ENCODE measurements at places on chromosomes 6 and 20.

DNA sequence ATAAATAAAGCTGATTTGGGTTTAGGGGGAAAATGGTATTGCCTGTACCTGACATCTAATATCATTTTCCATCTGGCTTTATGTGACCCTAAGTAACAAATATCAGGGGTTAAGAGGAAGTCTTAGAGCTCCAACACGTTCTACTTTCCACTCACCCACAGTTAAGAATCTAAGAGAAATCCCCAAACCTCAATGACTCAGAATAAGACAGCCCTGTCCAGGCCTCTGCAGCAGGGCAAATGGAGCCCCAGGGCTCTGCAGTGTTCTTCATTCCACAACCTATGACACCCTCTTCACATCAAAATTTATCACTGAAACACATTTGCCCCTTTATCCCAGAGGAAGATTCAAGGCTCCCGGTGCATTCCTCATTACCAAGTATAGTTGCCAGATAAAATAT is 20.3 kb upstream of the TENT5A start:
- ATAC-seq: peak; percentile 90

- no peak for ATAC-seq
Measured at GRCh38 chr20:6882561-6883291, 115.2 kb downstream of the BMP2 start.

- no peak for ATAC-seq
Measured at GRCh38 chr20:3258429-3258828, 19.4 kb upstream of the SLC4A11 start.

DNA sequence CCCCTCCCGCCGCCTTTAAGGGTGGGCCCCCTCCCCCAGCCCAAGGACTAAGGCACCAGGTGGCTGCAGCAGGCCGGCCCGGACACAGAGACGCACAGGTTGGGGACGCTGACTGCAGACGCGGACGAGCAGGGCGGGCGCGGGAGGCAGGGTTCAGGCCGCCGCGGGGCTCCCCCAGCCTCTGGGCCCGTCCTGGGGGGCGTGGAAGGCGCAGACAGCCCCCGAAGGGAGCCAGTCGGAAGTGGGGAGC is 9.3 kb downstream of the DUSP15 start:
- ATAC-seq: peak; percentile 46

- no peak for ATAC-seq
Measured at GRCh38 chr6:149006671-149007070, 259.8 kb downstream of the UST start.

GRCh38 chr6:4352322-4352669 is 216.9 kb upstream of the ECI2 start:
- no peak for ATAC-seq

DNA sequence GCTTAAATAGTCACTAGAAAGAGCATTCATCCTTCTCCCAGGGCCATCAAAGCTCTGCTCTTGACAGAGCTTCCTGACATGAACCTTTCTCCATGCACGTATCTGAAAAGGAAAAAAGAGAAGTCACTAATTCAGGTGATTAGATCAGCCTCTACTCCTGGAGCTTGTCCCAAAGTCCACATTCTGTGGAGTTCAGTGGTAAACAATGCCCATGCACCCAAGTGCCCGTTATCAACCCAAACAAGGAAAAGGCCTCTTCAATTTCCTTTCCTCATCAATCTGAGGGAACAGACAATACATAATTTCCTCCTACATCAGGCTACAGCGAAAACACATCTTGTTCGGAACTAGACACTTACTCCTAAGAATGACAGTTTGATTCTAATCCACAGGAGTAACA is 129.2 kb upstream of the PCSK2 start:
- no peak for ATAC-seq

DNA sequence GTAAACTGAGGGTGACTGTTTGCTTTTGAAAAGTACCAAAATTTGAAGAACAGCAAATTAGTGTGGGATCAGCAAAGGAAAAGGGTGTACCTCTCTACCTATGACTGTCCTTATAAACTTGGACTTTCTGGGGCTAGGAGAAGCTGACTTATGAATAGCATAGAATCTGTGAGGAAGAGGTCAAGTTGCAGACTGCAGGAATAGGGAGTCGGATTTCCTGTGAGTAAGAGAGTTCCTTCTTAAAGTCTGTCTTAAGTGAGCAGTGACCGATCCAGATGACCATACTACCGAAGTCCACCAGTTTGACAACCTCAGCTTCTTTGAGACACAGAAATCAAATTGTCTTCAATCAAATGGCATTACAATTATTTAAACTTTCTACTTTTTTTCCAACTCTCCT is 708.7 kb downstream of the UTRN start:
- no peak for ATAC-seq

DNA sequence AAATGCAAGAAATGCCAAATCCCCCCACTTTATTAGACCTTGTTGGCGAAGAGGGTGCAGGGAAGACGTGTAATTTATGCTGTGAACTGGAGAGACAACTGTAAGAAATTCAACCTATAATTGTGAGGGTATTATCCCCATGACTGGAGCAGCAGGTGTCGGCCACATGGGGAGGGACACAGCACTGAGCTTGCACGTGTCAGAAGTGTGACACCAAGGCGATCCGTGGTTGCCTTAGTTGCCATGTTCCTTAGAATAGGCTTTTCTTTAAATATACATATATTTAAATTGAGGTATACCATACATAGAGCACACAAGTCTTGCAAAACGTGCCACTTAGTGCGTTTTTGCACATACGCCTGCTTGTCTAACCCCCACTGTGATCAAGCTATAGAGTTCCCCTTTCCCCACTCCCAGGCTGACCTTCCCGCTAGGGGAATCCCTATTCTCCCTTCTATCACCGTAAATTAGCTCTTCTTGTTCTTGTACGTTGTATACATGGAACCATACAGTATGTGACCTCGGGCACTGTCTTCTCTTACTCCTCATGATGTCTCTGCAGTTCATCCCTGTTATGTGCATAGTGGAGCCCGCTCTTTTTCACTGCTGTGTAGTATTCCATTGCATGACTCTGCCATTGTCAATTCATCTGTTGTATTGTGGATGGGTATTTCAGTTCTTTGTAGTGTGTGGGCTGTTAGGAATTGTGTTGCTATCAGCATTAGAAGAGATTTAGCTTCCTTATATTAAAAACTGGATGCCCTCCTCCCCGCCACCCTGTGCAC is 81.6 kb upstream of the PMEPA1 start:
- ATAC-seq: no peak

DNA sequence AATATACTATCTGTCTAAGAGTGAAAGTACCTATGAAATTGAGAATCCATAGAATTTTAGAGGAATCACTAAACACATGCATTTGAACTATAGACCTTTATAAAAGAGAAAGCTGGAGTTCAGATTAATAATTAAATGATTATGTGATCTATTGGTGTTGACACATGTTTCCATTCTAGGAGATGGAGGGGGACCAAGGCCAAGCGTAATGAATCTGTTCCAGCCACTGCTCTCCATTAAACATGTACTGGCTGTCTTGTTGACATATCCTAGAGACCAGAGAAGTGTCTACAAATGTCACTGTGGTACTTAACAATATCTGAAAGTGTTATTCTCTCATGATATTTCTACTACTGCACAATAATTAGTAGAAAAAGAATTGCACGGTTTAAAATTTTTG is 432.4 kb downstream of the BMP2 start:
- no peak for ATAC-seq

DNA sequence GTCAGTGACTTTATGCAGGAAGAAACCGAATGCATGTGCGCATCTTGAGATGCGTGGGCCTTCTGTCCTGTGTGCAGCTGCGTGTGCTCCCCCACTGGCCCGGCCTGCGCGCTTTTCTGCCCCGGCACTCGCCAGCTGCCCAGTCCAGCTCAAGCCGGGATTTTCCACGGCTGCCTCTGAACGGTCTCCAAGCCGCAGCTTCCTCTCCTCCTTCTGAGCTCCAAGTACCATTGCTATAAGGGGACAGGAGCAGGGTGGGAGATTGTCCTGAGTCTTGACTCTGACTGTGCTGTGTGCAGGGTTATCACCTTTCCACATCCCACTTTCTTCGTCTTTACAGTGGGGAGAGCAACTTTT is 302.8 kb downstream of the THBS2 start:
- no peak for ATAC-seq

GRCh38 chr6:141641406-141641805 is 491.3 kb upstream of the GJE1 start:
- no peak for ATAC-seq

- no peak for ATAC-seq
Measured at GRCh38 chr20:12682613-12683012, 326.2 kb upstream of the SPTLC3 start.

DNA sequence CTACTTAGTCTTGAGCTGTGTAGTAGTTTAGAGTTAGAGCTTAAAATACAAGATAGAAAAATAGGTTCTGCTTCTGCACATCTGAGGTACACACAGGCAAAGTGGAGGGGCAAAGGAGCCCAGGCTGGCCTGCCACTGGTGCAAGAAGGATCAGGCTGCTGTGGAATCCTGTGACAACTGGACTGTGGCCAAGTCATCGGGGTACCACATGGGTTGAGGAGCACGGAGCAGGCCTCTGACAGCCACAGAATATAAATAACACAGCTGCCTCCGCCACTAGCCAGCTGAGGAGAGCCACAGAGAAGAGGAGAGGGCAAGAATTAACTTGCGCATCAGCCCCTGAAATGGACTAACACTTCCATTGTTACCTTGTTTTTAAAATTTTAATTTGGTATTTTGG is 206.0 kb upstream of the MARCKS start:
- ATAC-seq: no peak

DNA sequence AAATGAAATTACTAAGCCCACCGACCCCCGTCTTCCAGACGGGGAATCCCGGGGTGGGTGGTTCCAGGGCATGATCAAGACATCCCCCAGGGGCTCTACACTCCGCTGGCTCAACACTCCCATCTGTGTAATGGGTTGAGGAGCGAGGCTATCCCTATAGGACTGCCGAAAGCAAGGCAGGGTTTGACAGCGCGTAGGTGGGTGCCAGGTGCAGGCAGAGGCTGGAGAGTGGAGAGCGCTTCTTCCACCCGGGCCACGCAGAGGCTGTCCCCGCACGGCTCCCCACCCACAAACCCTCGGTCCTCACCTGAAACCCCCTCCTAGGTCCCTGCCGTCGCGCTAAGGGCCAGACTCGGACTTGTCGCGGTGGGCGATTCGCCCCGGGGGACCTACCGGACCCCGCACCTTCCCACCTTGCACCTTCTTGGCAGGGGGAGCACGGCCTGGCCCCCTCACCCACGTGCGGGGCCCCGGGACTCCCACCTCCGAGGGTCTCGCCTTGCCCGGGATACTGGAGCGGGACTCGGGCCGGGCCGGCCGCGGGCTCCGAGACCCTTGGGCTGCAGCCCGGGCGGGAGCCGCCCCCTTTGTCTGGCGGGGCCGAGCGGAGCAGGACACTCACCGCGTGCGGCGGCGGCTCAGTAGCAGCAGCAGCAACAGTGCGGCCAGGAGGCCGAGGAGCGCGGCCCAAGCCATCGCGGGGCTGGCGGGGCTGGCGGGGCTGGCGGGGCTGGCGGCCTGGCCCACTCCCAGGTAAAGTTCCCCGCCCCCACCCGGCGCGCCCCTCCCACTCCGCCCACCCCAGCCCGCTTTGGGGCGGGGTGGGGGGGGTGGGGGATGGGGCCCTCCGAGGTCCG is at the start of gene PTGIS:
TSS of gene PTGIS (minus strand) at position 717 of the 857 bp plus-strand sequence. CDS start at position 696, 21 bp downstream.
- ATAC-seq: peak; percentile 7

DNA sequence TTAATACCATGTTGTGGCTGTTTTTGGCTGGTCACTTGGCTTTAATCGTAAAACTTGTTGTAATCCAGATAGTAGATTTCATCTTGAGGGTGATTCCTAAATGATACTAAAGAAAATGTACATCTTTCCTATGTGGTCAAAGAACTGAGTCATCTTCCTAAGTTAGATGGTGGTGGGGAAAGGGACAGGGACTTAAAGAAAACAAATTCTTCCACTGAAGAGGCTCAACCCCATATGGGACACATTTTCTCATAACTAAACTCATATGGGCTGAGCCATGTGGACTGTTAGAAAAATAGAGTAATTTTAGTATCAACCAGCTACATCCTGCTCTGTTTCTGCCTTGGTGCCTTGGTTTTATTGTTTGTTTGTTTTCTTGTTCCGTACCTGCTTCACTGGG is 155.8 kb downstream of the TSHZ2 start:
- ATAC-seq: no peak

DNA sequence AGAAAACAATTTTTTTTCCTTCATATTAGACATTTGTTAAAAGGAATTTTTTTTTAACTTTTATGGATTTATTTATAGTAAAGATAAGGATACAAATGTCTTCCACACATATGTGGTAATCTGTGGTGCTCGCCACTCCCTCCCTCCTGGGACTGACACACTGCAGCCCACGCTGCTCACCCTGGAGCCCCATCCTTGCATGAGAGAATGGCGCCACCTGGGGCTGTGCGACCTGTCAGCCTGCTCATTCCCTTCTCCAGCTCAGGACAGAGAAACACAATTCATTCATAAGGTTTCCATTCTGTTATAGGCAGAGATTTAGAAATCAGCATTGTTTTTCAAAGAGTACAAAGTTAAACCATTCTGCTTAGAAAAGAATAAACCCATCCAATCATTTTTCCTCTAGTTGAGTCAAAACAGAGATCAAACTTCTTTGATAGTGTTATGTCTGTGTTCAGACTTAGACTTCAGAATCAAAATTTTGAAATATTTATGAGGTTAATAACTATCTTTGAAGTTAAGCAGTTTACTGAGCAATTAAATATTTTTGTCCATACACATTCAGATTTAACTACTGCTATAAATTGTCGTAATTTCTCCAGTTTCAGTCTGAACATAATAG is 42.8 kb upstream of the DYNLRB1 start:
- ATAC-seq: peak; percentile 59

- ATAC-seq: no peak
Measured at GRCh38 chr6:44049989-44050871, 77.0 kb downstream of the MRPL14 start.

DNA sequence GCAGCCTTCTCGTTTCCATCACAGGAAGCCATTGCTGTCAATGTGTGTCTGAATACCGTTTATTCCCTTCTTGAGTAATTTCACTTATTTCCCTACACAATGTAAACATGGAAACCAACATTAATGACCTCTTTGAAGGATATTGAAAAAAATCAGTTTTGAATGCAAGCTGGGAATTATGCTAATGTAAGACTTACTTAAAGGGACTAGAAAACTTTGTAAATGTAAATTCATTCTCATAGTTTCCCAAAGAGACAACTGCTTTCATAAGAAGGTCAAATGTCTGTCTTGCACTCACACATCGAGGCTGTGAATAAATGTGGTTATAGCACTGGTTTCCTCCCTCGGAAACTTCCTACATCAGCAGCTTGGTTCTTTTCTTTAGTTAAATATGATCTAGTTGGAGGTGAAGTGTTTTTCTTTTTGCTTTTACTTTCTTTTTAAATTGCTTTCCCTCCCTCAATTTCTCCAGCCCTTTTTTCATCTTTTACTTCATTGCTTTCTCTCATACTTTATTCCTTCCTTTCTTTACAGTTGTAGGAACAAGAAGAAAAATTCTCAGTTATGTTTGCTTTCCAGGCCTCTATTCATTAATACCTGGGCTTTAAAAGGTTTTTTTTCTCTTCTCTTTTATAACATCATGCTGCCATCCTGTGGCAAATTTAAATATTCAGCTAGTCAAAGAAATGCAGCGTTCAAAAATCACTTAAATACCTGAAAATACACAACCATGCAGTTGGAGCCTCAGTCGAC is 108.3 kb downstream of the TNFAIP3 start:
- ATAC-seq: no peak

- peak; percentile 93 for ATAC-seq
Measured at GRCh38 chr6:137261761-137262160, 42.6 kb upstream of the IFNGR1 start.

Data from stimulated activated memory B cell treated with anti-CD40 and anti-IgM and Interleukin-4, amounts not matched to agents 10 μg/mL and 1 μg/mL and 100 μg/mL, for 72 hours (primary cell).